ENCODE measurements at places on chromosomes 4 and X.

DNA sequence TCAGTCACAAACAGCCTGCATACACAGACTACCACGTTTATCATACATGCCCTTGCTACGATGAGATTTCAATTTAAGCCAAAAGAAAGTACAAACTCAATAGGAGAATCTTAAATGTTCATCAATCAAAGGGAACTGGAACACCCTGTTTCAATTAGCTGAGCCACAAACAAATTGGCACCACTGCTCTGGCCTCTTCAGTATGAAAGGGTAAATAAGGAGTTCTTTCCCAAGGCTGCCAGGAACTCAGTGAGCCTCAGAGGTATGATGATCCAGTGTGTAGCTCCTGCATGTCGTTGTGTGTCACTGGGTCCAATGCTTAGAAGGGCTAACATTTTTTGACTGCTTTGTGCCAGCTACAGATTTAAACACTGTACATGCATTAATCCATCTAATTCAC lies 5.4 kb downstream of the RNF150 start:
- peak; percentile 28 for DNase-seq

- DNase-seq = no peak
These were observed 9.8 kb upstream of the PDS5A start for GRCh38 chr4:39987485-39987884.

GRCh38 chr4:108766058-108766457 lies 3.2 kb upstream of the ETNPPL start:
- no peak for DNase-seq

GRCh38 chr4:87109121-87109520 lies 111.3 kb downstream of the KLHL8 start:
- no peak for DNase-seq

DNA sequence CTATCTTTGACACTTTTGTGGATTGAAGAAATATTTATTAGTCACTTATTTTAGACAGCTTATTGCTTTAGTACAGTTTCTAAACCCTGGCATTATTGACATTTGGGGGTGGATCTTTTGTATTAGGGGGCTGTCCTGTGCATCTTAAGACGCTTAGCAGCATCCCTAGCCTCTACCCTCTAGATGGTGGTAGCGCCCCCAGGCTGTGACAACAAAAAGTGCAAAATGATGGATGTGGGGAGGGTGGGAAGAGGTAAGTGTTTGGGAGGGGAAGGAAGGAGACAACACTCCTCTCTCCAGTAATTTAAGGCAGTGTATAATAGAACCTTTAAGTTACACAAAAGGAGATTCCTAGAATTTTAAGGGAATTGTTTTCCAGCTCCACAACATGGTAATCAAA lies 1210.6 kb downstream of the C4orf33 start:
- DNase-seq = no peak

DNA sequence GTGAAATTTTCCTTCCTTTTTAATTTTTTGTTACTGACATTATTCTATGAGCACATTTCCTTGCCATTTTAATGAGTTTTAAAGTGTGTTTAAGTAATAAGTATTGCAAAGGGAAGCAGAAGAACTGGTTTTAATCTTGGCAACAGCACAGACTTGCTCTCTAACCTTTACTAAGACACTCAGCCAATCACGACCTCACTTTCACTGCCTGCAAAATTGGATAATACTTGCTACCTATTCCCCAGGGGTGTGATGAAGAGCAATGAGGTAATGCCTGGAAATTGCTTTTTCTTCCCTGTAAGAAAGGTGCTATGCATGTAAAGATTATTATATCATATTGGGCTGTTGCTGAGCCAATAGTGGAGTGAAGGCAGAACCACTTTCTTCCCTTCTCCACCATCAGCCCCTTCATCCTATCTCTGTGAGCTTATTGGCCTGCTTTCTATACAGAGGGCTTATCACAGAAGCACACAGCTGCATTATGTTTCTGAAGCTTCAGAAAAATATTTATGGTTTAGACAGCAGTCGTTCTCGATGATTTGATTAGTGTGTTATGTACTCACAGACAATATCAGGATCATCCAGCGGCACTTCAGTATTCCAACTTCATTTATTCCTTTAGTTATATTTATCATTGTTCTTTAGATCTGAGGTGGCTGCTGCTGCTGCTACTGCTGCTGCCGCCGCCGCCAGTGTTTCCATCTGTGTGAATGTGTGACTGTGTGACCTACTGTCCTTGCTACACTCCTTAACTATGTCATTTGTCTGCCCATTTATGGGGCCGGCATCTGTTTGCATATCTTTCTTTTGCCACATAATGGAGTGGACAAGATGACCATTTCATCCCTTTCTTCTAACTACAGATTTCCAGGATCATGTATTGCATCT lies 255.1 kb downstream of the C4orf33 start:
- peak; percentile 32 for DNase-seq

- DNase-seq = no peak
These were observed 13.6 kb upstream of the CCKAR start for GRCh38 chr4:26503844-26504243.

DNA sequence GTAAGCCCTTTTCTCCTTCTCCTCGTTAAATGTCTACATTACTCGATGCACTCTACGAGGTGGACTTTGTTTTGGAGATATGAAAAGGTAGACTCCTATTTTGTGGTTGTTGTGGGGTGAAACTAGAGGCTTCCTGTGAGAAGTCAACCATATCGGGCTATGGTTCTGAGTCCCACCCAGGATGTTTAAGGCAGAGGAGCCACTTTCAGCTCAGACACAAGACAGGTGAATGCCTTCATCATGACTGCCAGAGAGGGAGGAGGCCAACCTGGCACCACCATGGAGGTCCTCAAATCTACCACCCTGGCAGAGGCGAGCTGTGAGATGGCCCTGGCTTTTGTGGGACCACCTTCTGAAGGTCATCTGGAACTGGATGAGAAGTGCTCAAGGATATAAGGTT lies 154.4 kb upstream of the KLF3 start:
- DNase-seq = no peak

GRCh38 chr4:72275381-72275780 lies 243.6 kb downstream of the NPFFR2 start:
- DNase-seq = peak; percentile 43

DNA sequence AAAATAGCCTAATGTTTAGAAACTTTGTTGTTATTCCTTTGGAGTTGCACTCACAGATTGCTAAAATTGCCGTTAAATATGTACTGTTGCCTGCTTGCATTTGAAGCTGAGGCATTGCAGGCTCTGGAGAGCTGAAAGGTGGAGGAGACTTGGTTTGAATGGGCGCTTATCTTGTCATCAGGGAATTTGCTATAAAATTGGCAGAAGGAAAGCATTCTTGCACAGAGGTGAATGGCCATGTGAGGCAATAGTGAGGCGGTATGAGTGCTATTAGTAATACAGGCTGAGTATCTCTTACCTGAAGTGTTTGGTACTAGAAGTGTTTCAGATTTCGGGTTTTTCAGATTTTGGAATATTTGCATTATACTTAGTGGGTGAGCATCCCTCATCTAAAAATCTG lies 41.3 kb downstream of the TRAPPC11 start:
- no peak for DNase-seq

GRCh38 chrX:134660627-134661026 lies 2.4 kb upstream of the PLAC1 start:
- DNase-seq = no peak

GRCh38 chr4:78517050-78517652 lies 34.4 kb upstream of the ANXA3 start:
- DNase-seq = peak; percentile 60

- peak; percentile 66 for DNase-seq
These were observed 2.4 kb upstream of the SH3KBP1 start for GRCh38 chrX:19889582-19890342.

DNA sequence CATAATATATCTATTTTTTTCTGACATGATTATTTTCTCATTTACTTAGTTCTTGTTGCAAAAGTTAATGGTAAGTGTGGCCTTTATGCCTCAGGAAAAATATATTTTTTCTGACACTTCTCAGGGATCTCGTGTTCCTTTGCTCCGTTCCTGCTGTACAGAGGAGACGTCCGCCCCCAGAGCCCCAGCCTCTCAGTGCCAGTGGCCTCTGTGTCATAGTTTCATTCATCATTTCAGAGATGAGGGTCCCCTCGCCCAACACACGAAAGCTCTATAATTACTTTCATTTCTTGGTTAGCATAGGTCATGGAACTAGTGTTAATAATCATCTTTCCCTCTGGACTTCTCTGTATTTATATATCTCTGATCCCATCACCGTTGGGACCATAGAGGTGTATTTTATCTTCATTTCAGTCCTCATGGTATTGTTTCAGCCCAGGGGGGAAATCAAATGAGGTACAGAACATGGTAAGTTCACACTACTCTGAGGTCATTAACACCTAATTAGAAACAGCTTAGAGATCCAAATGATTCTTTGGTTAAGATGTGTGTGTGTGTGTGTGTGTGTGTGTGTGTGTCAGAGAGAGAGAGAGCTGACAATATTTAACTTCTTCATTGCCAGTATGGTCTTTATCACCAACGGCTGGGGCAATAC lies 631.1 kb upstream of the TENM3 start:
- DNase-seq = no peak

DNA sequence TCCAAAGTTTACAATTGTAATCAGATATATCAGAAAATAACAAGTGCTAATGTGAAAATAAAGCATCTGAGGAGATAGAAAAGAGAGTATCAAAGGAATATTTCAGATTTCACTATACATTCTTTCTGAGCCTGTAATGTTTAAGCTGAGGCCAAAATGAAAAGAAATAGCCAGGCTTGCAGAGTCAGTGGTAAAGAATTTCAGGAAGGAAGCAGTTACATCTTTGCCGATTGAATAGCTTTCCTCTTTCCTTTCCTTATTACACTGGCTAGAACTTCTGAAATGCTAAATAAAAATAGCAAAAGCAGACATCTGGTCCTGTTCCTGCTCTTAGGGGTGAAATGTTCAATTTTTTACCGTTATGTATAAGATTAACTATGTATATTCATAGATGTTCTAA lies 1441.6 kb upstream of the PCDH7 start:
- peak; percentile 46 for DNase-seq

DNA sequence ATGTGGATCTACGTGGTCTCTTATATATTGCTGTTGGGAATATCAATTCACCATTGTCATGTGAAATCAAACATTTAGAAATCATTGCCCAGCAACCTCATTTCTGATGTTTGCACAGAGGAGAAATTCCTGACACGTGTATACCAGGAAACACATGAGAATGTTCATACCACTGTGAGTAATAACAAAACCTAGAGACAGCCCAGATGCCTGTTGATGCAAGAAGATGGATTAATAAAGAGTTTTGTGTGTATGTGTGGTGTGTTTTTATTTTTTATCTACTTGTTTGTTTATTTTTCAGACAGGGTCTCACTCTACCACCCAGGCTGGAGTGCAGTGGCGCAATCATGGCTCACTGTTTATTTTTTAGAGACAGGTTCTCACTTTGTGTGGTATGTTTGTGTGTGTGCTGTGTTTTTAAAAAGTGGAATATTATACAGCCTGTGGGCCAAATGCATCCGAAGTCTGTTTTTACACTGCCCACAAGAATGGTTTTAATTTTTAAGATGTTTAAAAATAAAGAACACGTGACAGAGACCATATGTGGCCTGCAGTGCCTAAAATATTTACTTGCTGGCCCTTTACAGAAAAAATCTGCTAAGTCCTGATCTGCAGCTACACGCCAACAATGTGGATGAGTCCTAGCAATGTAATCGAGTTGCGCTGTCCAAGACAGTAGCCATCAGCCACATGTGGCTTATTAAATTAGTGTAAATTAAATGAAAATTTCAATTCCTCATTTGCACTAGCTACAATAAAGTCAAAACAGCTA lies 39.2 kb downstream of the TXLNG start:
- peak; percentile 65 for DNase-seq

- no peak for DNase-seq
These were observed 5.5 kb upstream of the S100P start for GRCh38 chr4:6687947-6688878.

- DNase-seq = peak; percentile 18
These were observed 289.7 kb downstream of the DKK2 start for GRCh38 chr4:106746451-106746850.

- DNase-seq = no peak
These were observed 102.7 kb downstream of the VCX3A start for GRCh38 chrX:6432226-6432625.

- peak; percentile 36 for DNase-seq
These were observed 21.5 kb downstream of the SLC9A7 start for GRCh38 chrX:46737462-46737861.

DNA sequence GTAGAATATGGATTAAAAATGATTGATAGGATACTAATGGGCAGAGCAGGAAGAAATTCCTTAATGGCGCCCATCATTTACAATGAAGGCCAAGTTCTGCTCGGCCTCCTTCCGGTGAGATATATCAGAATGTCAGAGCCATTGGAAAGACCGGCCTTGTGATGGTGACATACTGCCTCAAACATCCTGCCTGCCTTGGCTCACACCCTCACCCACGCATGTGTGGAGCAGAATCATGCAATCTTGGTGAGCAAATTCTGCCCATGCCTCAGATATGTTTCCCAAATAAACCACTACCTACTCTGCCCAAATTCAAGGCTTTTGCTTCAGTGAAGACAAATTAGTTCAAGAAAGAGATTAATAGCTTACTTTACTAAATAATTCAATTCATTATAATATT lies 163.3 kb downstream of the MID1 start:
- DNase-seq = peak; percentile 68

DNA sequence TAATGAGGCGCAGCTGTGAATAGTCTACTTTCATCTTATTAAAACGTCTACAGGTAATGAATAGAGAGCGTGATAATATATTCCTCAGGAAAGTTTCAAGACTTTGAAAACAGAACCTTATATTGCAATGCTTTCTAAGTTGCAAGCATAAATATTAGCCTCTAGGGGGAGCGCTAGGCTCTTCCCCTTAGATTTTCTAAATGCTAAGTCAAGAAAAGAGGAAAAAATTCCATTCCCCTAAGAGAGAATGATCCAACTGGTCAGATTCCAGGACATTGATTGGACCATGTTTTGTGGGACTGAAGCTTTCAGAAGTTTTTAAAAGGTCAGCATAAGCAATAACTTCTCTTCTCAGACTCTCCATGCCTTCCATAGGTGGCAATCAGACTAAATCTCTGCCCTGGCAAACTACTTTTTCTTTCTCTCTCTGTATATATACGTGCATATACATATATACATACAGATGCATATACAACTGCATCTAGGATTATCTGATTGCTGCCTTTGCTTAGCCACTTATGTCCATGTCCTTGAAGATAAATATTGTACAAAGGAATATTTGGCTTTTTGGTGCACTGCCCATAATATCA lies 492.9 kb downstream of the INPP4B start:
- DNase-seq = peak; percentile 83

GRCh38 chrX:150958177-150958576 lies 25.0 kb upstream of the HMGB3 start:
- no peak for DNase-seq

Data from fibroblast of mammary gland (primary cell).